ENCODE measurements at places on chromosomes 4 and X.
A peak's percentile ranks its signal among the peaks of the same experiment; 100 is the strongest.

- peak; percentile 27 for DNase-seq
These were observed 2.4 kb upstream of the PTCHD1 start for GRCh38 chrX:23332101-23332887.

- peak; percentile 7 for DNase-seq
These were observed 3.3 kb downstream of the PDLIM5 start for GRCh38 chr4:94455081-94455480.

GRCh38 chrX:6244666-6245065, 16.0 kb upstream of the NLGN4X start:
- no peak for DNase-seq

DNA sequence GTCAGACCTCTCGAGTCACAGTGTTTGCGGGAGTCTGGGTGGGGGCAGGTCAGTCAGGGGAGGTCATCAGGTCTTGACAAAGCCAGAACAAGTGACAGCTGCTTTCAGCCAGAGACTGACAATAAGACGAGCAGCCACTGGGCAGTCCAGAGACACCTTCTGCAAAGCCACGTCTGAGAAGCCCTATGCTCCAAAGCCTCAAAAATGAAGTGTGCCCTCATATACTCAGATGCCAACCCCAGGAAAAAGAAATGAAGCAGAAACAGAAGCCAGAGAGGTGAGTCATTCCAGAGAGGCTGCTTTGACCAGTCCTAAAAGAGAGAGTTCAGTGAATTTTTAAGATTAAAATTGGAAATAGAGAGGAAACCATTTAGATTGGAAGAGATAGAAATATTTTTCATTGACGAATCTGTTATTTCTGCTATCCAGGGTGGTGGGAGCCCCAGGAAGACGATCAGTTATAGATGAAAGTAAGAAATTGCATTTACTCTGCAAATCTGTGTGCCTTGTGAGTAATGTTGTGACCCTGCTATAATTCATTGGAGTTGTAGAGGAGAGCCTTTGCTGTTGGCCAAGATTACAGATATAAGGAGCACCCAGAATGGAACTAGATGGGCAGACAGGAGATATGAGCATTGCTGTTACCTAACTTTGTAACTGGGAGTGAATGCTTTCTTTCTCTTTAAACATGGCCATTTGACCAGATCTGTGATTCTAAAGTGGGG, 77.9 kb downstream of the LRRC66 start:
- DNase-seq = no peak

DNA sequence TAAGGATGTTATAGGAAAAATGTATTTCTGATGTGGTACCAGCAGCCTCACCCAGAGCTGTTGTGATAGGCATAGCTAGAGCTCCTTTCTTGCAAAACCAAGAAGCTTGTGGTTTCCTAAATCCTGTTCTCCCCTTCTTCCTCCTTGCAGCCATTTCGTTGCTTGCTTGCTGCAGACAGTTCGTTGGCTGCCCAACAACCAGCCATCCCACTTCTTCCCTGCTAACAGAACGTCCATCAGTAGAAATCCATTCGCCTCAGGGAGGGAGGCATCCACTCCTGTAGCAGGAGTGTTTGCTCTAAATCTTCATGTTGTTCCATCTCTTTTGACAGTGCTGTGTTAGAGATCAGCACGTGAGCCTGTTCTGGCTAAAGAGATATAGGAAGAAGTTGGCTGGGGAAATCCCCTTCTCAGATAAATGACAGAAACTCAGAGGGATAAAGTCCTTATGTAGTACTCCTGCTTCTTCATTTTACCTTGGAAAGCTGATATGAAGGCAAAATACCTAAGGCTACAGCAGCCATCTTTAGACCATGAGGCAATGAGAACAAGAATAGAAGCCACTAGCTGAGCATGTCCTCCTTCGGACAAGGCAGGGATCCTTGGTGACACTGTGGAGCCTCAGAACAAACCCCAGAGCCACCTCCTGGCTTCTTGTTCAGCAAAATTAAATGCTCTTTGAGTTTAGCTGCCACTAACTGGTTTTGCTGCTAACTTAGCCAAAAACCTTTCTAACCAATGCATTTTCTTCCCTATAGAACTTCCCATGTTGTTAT, 68.4 kb upstream of the RELL1 start:
- DNase-seq = no peak

GRCh38 chr4:68359508-68359907, 9.6 kb upstream of the YTHDC1 start:
- DNase-seq = no peak

GRCh38 chr4:79547851-79548250, 139.8 kb upstream of the GK2 start:
- no peak for DNase-seq

DNA sequence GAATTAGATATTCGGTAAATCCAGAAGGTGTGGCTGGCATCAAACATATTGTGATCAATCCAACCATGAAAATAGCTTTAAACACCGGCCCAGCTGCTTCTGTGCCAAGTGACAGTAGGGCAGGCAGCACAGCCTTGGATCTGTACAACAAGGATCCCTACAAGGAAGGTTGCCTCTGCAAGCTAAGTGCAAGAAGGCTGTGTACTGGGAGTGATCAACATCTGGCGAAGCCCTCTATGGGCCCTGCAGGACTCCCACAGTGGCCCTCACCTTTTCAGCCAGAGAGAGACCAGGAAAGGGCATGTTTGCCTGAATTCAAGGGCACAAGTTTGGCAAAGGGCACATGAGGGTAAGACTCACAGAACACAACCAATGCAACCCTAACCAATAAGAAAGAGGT, 9.6 kb downstream of the IRS4 start:
- no peak for DNase-seq

- no peak for DNase-seq
These were observed 5.2 kb upstream of the EFNB1 start for GRCh38 chrX:68823413-68824151.

- DNase-seq = no peak
These were observed 148.7 kb downstream of the KDR start for GRCh38 chr4:54976682-54977081.
